NCI-H1694 (cell line): ENCODE measurements at places on chromosomes 1 and 21.

DNA sequence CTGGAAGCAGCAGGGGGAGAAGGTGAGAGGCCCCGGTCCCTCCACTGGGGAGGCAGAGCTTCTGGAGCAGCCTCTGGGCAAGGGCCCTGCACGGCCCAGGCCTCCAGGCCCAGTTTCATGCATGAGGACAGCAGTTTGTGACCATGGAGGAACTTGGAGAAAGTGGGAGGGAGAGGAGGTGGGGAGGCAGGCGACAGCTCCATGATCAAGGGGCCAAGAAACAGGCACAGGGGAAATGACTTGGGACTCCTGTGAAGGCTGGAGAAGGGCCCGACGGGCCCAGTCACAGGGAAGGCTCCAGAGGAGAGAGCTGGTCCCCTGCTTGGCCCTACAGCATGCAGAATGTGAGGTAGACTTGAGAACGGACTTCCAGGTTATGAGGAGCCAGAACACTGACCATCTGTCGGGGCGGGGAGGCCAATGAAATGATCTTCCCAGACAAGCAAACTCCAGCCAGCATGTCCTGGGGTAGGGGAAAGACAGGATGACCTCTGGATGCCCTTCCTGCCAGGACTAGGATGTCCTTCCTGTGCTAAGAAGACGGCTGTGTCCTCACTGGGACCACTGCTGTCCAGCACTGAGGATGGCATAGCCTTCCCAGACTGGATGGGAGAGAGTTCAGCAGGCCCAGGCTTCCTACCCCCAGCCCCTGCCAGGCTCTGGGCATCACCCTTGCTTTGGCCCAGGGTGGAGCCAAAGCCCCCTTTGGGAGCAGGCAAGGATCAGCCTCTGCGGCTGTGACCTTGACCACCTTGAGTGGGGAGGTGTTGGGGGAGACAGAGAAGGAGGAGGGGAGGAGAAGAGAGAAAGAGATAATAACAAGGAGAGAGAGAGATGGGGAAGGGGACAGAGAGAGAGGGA lies 548.2 kb downstream of the PTPRU start:
- DNase-seq: no peak

DNA sequence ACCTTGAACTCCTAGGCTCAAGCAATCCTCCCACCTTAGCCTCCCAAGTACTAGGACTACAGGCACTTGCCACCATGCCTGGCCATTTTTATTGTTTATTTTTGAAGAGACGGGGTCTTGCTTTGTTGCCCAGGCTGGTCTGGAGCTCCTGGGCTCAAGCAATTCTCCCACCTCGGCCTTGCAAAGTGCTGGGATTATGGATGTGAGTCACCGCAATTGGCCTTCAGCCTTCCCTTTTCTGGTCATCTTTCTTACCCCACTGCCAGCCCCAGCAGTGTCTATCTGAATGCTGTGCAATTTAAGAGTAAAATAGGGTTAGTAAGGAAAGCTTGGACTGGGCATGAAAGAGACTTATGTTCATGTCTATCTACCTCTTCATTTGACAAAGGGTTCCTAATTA lies 6.1 kb upstream of the KLF17 start:
- DNase-seq: no peak

- no peak for DNase-seq
Measured at GRCh38 chr1:234932511-234933430, 195.9 kb downstream of the TOMM20 start.

DNA sequence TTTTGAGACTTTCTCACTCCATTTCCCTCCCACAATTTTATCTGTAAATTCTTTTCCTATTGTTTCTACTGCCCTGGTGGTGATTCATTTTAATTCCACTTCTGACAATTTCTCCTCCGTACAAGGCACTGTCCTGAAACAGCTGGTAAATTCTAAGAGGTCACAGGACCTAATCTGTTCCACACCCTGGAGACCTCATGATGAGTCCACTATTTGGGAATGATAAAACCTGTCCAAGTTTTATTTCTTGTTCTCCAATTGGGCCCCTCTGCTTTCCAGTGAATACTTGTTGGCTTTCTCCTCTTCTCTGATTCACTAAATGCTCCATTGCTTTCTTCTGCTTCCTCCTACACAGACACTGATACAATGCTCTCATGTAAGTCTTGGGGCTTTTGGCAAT lies 343.1 kb upstream of the DUSP10 start:
- no peak for DNase-seq

GRCh38 chr21:32807717-32808380 lies 36.3 kb upstream of the PAXBP1 start:
- no peak for DNase-seq

- DNase-seq: no peak
Measured at GRCh38 chr1:18244762-18245161, 137.2 kb downstream of the IGSF21 start.

DNA sequence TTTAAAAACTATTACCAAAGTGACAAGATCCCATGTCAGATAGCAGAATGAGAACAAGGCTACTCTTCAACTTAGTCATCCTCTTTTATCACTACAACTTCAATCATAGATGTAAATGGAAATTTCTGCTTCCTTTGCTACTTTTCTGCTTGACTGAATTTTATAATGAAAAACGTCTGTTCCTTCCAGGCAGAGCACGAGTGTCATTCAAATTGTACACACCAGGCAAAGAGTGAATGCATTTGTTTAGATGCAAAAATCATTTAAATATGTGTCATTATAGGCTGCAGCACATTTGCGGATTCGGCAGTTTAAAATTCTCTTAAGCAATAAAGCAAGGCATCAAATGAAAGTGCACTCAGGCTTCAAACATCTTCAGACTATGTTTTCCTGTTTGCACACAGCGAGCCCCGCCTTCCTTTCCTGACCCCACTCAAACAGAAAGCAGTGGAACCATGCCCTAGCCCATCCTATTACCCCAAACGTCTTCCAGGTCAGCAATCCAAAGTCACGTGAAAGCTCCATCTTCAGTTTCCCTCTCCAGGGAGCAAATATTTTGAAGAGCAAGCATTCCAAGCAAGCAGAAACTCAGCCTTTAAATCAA lies 99.6 kb downstream of the APP start:
- peak; percentile 35 for DNase-seq

DNA sequence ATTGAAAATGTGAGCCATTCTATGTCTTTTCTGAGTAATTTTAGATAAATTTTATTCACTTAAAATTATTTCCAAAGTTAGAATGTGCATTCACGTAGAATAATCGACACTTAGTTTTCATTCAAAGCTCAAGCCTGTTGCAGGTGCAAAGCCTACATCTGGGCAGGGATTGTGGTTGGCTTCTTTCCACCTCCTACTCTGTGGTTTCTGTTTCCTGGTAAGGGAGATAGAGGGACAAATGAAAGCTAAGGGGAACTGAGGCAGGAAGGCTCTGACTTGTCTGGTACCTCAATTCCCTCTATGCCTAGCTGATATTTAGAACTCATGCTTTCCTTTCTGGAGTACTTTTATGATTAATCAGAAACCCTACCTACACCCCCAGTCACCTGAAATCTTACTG lies 251.2 kb upstream of the DPYD start:
- DNase-seq: no peak

GRCh38 chr1:162151900-162152829 lies 82.7 kb downstream of the NOS1AP start:
- DNase-seq: no peak

GRCh38 chr1:117611121-117611601 lies 5.3 kb downstream of the TENT5C start:
- DNase-seq: no peak

GRCh38 chr1:93738075-93738622 lies 56.5 kb upstream of the BCAR3 start:
- no peak for DNase-seq

- no peak for DNase-seq
Measured at GRCh38 chr1:189899686-189900425, 577.8 kb downstream of the BRINP3 start.

GRCh38 chr1:21381354-21381753 lies 58.6 kb upstream of the NBPF3 start:
- DNase-seq: no peak

- DNase-seq: no peak
Measured at GRCh38 chr1:245348626-245349025, 193.8 kb downstream of the KIF26B start.

DNA sequence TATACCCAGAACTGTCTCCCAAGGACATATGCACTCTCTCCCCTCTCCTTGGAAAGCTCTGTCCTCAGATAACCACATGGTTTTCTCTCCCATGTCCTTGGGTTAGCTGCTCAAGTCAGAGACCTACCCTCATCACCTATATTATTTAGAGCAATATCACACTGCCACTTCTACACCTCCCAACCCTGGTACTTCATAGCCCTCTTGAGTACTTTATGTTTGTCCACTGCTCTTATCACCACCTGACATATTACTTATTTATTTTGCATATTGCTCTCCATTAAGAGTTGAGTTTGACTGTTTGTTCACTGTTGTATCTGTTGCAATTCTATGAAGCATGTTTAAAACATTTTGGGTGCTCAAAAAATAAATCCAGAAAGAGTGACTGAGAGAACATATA lies 126.3 kb upstream of the ATP1B1 start:
- no peak for DNase-seq
